ENCODE measurements at places on chromosomes 7 and 10.

DNA sequence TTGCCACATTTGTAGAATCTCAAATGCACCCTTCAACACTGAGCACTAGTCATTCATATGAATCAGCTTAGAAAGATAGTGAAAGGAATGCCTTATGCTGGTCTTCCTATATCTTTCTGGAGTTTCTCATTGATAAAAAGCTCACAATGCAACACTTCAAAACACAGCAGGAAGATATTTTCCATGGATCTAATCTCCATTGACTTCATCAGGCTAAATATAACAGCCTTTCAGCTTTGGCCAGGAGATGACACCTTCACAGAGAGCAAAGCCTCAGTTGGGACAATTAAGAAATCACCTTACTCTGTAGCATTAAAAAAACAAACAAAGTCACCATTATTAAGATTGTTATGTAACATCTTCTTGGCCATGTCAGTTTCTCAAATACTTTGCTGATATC lies 6.7 kb downstream of the NRP1 start:
- no peak for DNase-seq

- no peak for DNase-seq
Observed at GRCh38 chr10:102704915-102705314, 9.3 kb downstream of the ARL3 start.

DNA sequence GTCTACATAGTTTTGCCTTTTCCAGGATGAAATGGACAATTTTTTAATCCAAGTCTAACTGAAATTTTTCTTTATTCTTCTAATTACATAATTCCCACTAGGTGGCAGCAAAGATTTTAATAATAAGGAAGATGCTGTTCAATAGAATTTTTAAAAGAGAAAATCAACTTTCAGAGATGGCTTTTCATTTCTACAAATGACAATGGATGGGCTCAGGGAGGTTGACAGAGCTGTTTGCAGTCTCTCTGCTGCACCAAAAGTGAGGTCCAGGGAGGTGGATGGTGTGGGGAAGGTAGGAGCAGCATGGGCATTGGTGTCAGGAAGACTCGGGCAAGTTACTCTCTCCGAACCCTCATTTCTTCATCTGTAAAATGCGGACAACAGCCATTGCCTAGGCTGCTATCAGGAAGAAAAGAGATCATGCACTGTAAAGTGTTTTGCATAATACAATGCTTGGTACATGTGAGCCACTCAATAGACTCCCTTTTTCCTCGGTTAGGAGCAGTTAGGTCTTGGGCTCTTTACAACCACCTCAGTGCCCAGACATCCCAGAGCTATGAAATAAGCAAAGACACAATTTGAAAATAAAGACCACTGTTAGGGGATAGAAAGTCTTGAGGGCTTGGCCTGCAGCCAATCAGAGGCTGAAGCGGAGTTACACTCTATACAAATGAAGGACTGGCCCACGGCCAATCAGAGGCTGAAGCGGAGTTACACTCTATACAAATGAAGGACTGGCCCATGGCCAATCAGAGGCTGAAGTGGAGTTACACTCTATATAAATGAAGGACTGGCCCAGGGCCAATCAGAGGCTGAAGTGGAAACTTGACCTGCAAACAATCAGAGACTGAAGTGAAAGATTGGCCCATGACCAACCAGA lies 107.1 kb downstream of the ABLIM1 start:
- DNase-seq = no peak

DNA sequence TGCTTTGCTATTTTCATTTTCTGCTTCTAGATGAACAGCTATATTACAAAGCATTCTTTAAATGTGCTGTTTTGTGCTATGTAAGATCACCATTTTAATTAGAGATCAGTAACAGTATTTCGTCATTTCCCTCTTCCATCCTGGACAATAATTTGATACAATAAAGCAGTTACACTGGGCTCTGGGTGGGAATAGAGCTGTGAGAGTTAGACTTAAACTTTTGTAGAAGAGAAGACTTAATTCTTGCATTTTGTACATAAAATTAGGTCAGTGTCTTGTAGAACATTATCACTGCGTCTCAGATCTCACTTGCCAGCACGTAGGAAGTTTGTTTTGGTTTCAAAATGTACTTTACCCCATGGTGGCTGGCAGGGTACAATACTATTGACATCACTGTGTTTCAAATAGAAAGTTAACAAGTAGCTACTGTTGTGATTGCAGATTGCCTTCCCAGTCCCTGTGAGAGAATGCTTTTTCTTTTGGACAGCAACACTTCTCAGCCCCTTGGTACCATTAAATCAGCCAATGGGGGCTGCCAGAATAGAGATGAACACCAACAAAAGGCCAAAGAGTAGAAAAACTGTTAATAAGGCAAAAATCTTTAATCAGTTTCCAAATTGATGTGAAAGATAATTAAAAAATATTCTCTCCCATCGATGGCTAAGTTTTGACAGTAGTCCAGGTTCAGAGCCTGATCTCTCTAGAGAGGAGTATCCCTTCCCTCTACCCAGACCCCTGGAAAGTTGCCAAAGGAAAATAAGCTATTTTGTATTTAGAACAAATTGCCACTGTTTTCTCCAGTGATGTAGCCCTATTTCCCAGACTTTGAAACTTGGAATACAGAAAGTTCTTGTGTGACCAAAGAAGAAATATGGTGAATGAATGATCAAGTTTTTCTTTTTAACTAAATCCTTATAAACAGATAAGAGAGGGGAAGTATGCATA lies 35.1 kb downstream of the SMNDC1 start:
- no peak for DNase-seq

DNA sequence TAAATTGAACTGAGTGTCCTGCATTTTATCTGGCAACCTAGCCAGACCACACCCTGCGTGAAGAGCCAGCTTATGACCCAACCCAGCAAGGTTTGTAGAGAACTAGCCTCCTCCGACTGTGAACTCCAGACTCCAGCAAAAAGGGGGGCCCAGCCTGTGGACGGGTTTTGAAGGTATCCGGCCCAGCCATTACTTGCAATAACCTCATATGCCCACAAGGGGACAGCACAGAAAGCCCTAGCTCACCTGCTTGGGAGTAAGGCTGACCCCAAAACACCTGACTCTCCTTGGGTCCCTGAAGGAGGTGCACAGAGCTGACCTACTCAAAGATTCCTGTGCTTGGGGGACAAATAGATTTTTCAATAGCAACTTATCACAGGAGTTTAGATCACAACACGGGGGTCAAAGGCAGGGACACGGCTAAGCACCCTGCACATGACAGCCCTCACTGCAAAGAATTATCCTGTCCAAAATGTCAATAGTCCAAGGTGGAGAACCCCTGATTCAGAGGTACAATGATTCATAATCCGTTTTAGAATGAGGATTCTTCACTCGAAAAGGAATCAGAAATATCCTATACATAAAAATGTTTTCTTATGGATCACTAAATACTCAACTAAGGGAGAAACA lies 4.6 kb downstream of the TRPV6 start:
- no peak for DNase-seq

DNA sequence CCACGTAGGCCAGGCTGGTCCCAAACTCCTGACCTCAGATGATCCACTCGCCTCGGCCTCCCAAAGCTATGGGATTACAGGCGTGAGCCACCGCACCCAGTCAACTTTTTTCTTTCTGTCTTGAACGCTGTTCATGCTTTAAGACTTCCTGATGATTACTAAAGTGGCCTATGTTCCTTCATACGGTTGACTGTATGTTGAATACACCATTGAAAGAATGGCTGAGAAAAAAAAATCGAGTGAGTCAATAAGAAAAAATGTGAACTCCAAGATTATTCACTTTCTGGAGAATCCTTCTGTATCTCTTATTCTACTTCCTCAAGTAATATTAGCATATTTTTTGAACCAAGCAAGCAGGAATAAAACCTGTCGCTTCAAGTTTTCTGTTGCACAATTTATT lies 955.0 kb downstream of the GATA3 start:
- DNase-seq = no peak

DNA sequence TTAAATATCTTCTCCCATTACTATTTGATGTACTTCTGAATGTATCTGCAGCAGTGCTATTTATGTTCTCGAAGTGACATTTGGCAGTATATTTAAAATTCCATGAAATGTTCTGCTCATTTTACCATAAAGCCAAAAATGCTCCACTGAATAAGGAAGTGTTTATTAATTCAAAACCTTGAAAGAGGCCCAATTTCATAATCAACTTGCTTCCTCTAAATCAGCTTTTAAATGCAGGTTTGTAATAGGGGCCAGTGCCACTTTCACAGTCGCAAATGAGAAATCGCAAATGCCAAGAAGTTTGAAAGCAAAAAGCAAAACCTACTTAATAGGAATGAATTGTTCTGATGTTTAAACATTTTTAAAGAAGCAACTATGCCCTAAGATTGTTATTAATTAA lies 11.4 kb downstream of the NHLRC2 start:
- DNase-seq = no peak

- DNase-seq = peak; percentile 40
Observed at GRCh38 chr7:1193593-1194424, 33.8 kb upstream of the ZFAND2A start.

DNA sequence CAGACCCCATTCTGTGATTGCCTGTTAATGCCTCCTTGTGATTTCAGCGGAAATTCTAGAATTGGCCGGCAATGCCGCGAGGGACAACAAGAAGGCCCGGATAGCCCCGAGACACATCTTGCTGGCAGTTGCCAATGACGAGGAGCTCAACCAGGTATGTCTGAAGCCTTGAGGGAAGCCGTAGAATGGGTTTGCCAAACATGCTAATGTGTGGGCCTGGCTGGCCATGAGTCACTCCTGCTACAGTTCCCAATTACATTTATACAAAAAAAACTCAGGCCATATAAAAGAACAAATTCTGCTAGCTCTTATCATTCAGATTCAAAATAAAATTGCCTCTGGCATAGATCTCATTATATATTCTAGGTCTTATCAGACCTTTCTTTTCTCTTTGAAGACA lies 37.4 kb downstream of the MACROH2A2 start:
- no peak for DNase-seq

- no peak for DNase-seq
Observed at GRCh38 chr7:44769776-44770294, 21.2 kb downstream of the ZMIZ2 start.

- no peak for DNase-seq
Observed at GRCh38 chr10:77824908-77825307, 101.6 kb downstream of the DLG5 start.

DNA sequence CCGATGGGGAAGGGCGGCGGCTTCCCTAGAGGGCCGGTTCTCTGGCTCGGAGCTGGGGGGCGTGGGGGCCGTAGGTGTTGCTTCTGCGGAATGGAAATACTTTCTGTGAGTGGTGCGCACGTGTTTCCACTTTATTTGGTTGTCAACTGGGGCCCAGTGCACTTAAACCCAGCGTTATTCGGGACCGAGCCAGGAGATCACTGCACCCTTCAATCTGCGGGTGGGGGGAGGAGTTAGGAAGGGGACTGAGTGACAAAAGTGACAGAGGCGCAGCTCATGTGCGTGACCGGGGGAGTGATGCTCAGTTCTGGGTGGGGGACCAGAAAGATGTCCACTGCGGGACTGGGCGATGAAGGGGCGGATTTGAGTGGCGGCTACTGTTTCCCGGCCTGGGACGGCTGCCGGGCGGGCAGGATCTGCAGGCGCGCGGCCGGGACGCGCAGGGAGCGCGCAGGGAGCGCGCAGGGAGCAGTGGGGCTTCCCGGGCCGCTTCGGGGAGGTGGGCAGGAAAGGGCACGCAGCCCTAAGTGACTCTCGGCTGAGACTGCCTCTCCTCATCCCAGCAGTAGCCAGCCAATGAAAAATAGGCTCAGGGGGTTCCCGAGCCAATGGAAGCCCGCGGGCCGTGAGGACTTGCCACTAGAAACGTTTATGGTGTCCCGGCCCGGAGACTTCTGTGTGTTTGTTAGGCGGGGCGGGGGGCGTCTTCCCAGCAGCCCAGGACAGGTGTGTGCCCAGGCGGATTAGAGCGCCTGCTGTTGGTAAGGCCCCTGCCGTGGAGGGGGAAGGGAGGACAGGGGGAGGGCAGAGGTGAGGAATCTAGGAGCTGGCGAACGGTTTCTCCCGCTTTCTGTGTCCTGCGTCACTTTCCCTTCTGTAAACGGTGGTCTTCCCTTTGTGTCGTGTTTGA lies 54.3 kb upstream of the KDM7A start:
- no peak for DNase-seq

DNA sequence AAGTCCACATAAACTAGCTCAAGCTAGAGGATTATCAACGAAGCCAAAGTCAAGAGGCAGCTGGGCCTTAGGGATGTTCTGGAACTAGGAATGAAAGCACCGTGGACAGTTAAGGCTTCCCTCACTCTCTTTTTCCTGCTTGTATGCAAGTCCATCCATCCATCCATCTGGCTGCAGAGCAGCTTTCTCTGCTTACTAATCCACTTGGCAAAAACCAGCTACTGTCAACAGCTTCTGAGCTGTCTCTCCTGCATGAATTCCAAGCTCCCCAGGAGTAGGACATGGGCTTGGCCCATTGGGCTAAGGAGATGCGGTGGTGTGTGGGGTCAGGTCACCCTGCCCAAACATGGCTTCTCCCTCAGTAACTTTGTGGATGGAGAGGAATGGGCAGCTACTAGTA lies 66.2 kb downstream of the NAMPT start:
- DNase-seq = no peak

DNA sequence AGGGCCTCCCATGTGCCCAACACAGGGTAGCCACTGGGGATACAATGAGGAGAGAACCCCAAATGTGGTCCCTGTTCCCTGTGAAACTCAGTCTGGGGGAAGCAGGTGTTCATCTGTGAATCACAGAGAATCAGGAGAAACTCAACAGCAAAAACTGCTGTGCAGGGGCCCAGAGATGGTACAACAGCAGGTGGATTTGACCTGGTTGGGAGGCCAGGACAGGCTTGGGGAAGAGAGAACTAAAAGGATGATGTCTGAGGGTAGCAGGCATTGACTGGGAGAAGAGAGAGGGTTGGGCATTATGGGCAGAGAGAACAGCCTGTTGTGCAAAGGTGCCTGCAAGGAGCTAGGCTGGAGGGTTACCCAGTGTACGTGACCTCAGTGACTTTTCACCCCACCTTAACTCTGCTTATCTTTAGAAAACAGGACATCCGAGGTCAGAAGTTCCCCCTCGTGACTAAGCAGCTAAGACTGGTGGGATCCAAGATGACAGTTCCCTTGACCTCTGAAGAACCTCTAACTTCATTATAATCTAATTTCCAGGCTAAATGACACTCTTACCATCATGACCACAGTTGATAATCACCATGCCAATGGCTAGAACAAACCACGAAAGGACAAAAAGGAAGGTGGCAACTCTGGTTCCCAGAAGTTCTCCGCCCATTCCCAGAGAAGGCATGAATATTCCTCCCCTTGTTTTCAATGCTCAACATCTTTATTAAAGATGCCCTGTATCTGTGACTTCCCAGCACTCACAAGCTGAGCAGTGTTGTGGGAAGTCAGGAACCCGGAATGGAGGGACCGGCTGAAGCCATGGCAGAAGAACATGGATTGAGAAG lies 5.1 kb upstream of the ADAMTS14 start:
- no peak for DNase-seq

- no peak for DNase-seq
Observed at GRCh38 chr10:106680061-106680460, 484.4 kb downstream of the SORCS1 start.

GRCh38 chr10:29408847-29409240 lies 120.0 kb downstream of the LYZL1 start:
- no peak for DNase-seq

DNA sequence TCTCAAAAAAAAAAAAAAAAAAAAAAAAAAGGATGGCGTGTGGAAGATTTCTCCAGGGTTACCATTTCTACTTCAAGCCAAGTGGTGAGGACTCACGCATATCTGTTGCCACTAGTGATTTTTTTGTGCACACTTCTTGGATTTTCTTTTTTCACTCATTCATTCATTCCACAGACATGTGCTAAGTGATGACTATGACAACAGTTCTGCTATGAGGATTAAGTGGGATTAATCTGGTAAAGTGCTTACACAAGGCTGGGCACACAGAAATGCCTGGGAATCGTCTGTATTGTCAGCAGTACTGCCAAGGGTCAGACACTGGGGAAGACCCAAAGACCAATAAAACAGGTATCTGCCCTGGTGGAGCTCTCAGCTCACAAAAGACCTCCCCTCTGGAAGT lies 6.3 kb upstream of the OPN1SW start:
- no peak for DNase-seq
